SK-N-DZ (cell line): ENCODE measurements at places on chromosomes 3 and 15.

DNA sequence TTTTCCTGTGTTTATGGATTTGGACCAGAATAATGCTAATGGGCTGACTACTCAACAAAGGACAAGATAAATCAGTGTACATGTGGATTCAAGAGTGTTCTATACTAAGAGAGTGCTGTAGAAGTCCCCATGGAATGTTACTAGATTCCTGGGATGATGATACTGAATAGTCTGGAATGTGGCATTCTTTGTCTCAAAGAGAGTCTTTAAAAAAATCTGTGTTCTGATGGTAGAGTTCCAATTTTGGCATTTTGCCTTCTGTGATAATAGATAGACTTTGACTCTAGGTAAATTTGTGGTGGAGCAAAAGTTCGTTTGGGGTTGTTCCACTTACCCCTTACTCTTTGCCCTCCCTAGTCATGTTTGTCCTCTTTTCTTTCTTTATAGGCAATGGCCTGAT lies 43.7 kb downstream of the NMD3 start:
- DNase-seq: no peak

DNA sequence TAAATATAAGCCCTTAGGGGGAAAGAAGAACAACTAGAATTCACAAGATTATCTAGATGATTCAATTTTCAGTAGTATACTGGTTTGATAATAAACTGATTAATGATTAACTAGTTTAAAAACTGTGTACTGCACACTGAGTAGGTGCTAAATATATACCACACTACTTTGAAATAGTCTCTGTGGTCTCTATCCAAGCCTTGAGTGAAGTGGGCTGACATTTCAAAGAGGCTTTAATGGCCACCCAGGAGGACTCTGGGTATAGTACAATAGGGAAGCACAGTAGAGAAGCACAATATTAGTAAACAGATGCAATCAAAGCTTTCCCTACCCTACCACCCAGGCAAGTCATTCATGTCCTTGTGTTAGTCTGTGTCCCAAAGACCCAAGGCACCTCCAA lies 46.7 kb downstream of the FILIP1L start:
- no peak for DNase-seq

- DNase-seq: no peak
Observed at GRCh38 chr3:71705681-71706080, 19.5 kb downstream of the EIF4E3 start.

DNA sequence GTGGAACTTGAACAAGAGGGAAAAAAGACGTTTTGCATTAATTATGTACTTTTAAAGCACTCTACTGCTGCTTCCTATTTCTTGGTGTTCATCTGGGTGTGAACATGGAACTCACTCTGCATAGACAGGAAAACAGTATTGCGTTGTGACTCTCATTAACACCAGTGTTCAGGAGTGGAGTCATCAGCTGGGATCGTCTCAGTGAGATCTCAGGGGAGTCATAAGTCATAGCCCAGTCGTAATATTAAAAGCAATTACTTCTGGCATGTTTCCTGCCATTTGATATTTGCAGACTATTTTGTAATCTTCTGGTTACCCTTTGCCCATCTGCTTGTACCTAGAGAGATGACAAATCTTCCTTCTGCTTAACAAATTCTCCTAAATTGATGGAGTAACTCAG lies 462.0 kb upstream of the ATP11B start:
- no peak for DNase-seq

GRCh38 chr15:84685304-84685703 lies 27.3 kb upstream of the NMB start:
- no peak for DNase-seq

DNA sequence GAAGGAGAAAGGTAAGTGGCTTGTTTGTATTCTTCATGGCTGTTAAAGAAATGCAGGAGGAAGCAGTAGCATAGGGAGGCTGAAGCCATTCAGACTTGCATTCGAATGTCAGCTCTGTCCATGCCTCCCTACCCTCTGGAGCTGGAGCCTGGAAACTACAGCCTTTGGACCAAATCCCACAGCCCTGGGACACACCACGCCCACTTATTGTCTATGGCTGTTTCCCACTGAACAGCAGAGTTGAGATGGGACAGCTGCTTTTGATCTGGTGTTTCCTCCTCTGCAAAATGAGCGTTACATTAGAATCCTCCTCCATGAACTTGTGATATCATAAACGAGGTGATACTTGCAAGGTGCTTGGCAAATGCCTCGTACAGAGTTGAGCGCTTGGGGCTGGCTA lies 3.6 kb downstream of the FAM107A start:
- DNase-seq: no peak

GRCh38 chr3:183116025-183116614 lies 16.8 kb upstream of the MCCC1 start:
- peak; percentile 97 for DNase-seq

- no peak for DNase-seq
Observed at GRCh38 chr3:79016587-79017376, 751.0 kb downstream of the ROBO1 start.

- no peak for DNase-seq
Observed at GRCh38 chr15:38535491-38536200, 29.0 kb downstream of the RASGRP1 start.

DNA sequence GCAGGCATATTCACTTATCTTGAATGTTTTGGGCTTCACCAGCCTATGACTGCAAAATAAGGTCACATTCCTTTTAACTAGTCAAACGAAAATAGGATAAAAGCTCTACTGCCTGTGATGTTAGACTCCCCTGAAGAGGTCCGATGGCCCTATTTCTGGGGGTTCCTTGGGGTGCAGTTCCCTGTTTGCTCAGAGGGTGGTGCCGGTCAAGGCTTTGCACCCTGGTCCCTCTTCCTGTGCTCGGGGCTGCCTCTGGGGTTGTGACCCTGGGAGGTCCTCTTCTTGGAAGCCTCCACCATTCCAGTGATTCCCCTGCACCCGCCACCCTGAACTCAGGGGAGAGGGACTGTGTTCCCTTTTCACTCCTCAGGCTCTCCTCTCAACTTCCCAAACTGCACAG lies 86.7 kb upstream of the ANKRD34C start:
- no peak for DNase-seq

GRCh38 chr3:195240939-195241338 lies 30.0 kb downstream of the XXYLT1 start:
- no peak for DNase-seq

DNA sequence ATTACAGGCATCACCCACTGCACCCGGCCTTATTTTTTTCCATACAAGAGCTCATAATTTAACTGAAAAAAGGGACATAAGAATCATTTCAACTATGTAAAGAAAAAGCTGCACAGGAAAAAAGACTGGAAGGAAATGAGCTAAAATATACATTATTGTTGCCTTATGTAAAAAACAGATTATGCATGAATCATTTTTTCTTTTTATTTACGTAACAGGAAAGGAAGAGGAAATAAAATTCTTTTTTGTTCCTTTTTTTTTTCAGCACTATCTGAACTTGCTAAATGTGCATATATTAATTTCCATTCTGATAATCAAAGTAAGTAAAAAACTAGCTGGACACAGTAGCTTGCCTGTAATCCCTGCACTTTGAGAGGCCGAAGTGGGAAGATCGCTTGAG lies 12.1 kb downstream of the KIF9 start:
- DNase-seq: no peak

DNA sequence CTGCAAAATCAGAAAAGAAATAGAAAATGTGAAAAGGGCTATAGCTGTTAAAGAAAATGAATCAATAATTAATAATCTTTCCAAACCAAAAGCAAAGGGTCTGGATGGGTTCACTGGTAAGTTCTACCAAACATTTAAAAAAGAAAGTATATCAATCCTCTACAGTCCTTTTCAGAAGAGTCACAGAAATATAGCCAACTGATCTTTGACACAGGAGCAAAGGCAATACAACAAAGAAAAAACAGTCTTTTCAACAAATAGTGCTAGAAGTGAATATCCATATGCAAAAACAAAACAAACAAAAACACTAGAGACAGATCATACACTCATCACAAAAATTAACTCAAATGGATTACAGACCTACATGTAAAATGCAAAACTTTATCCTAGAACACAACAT lies 32.6 kb downstream of the RFX7 start:
- DNase-seq: no peak

- DNase-seq: no peak
Observed at GRCh38 chr3:42184651-42185443, 81.1 kb downstream of the CCK start.

- DNase-seq: no peak
Observed at GRCh38 chr3:69817988-69818387, 78.7 kb downstream of the MITF start.

- no peak for DNase-seq
Observed at GRCh38 chr3:124532071-124532470, 198.2 kb upstream of the UMPS start.

- DNase-seq: no peak
Observed at GRCh38 chr3:90015688-90016356, 908.4 kb downstream of the EPHA3 start.

DNA sequence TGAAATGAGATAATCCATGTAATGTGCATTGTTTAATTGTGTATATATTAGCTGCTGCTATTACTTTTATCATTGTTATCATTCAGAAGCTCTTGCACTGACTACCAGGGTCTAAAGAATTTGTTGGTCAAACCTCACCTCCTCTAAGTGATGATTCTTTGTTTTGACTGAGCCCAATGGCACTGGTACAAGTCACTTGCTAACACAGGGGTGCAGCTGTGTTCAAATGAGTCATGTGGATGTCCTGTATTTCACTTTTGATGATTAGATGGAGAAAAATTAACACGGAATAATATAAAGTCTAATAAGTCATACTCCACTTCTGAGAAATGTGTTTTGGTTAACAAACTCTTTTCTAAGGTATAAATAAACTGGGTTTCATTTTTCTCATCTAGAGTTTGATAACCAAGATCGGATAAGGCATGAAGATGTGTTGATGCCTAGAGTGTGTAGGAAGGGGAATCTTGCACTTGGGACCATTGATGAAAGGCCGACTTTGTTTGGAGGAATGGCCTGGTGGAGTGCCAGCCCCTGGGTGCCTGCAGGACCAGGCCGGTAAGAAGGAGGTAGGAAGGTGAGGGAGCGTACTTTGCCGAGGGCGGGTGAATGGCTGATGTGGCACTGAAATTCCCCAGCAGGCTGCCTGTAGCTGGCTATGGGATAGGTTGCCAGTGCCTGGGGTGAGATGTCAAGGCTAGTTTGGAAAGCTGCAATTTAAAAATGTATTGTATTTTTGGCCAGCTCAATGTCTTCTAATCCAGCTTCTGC lies 244.7 kb upstream of the ZPLD1 start:
- DNase-seq: no peak

DNA sequence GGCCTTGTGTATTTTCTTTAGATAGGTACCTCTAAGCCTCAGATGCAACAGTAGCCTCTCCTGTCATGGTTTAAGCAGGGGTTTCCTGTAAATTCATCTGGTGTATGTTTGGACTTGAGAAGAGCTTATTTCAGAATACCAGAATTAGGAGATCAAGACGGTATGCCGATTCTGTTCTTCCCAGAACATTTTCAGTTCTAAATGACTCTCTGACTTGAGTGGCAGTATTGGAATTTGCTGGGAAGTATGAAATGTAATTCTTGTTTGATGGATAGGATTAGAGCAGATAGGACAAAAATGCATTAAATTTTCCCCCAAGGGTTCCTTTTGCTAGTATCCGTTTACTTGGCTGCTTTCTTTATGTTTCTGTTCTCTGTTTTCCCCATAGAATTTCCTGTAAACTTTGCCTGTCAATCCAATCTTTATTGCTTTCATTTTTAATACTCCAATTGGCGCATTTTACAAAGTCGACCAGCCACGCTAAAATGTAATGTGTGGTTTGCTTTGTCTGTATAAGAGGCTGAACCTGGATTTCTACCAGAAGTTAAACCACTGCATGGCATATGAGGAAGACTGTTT lies 612.2 kb downstream of the RBMS3 start:
- DNase-seq: no peak

DNA sequence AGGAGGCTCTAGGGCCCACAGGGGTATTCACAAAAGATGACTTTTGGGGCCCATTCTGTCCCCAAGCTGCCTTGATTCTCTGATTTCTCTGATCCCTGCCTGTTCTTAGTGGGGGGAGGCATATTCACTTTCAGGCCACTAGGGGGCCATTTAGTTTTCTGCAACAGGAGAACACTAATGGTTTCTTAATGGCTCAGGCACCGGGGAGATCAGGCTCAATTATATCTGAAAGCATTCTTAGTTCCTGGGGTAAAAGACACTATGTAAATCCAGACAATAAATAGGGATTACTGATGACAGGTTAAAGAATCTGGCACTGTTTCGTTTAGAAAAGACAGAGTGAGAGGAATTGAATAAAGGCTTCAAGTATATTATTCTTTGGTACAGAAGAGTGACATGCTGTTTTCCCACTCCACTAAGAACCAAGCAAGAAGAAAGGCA lies 2.5 kb upstream of the INAFM2 start:
- peak; percentile 74 for DNase-seq

DNA sequence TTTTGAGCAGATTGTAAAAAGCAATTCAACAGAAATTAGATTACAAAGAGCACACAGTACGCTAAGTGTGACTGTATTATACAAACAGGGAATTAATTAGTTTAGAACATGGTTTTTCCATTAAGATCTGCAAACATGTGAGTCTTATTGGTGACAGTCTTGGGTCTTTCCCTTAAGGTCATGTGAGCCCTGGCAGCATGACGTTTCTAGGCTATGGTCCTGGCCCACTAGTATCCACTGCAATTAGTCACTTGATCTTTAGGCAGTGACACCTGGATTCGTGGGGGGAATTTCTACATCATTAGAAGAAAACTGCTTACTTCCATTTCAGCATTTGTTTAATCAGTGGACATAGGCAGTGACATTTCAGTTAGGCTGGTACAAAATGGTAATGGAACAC lies 360.2 kb upstream of the NR2F2 start:
- DNase-seq: no peak

- no peak for DNase-seq
Observed at GRCh38 chr3:5006755-5007202, 27.5 kb downstream of the BHLHE40 start.

GRCh38 chr15:90419738-90420406 lies 31.8 kb downstream of the IQGAP1 start:
- DNase-seq: no peak

DNA sequence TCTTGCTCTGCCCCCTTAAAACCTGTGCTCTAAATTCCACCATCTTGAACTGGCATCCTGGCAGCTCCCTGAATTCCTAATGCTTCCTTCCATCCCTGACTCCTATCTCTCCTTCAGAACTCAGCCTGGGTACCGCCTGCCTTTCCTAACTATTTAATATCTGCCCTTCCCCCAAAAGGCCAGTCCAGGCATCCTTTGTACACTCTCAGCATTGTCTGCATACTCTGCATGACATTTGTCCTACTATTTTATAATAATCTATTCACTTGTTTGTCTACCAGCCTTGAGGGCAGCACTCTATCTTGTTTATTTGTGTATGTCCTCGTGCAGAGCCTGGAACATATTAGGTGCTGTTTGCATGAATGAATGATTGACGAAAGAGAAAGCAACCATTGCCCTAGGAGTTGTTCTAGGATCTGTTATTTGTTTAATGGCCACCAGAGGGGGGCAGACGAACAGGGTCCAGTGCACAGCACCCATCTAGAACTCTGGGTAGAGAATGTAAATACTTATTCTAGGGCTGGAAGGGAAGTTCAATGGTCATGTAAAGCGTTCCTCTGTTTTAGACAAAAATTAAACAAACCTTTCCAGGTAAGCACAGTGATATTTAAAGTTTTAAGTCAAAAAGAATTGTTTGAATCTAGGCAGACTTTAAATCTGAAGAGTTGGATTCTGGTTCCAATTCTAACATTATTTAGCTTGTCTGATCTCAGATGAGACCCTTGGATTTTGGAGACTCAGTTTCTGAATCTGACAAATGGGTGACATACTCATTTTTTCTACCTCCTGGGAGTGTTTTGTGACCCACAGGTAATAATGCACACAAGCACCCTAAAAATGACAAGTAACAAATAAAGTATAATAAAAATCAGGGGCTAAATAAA lies 125.8 kb upstream of the GALNT15 start:
- peak; percentile 66 for DNase-seq
